Stimulated activated CD8-positive, alpha-beta memory T cell treated with anti-CD3 and anti-CD28 coated beads, Interleukin-4, amount 100 ng/mL, for 4 hours (primary cell): ENCODE measurements at places on chromosomes 5 and 9.

GRCh38 chr5:149860801-149861322, 83.7 kb downstream of the PDE6A start:
- DNase-seq = no peak

DNA sequence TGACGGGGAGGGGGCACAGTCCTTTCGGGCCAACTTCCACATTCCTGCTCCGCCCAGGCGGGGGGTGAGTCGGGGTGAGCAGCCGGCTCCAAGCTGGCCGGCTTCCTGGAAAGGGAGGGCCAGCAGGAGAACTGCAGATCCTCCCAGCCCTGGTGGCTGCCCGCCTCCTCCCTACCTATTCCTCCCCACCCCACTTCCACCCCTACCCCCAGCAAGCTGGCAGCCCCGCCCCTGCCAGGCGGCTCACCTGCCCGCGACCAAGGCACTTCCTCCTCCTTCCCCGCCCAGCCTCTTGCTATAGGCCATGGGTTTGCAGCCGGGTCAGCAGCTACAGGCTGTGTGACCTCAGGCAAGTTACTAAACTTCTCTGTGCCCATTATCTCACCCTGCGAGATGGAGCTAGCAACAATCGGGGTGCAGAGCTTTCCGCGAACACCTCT, 5.6 kb upstream of the IRF1 start:
- DNase-seq = peak; percentile 63

DNA sequence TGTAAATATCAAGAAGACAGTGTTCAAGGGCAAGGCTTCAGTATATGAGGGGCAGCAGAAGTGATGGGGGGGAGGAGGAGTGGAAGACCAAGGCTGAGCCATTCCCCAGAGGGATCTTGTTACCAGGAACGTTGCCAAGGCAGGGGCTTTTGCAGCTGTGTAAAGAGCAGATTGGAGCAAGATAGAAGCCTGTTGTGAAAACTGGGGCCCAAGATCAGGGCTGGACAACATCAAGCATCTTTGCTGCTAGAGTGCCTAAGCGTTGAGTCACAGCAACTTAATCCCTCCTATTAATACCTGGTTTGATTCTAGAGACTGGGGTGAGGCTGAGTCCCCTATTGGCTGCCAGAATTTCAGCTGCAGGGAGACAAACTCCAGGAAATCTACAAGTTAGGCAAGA, 18.4 kb upstream of the ERCC6L2 start:
- no peak for DNase-seq

- no peak for DNase-seq
Measured at GRCh38 chr9:97737429-97737828, 40.3 kb upstream of the XPA start.

GRCh38 chr9:133494636-133495326, 15.9 kb upstream of the SLC2A6 start:
- DNase-seq = no peak

DNA sequence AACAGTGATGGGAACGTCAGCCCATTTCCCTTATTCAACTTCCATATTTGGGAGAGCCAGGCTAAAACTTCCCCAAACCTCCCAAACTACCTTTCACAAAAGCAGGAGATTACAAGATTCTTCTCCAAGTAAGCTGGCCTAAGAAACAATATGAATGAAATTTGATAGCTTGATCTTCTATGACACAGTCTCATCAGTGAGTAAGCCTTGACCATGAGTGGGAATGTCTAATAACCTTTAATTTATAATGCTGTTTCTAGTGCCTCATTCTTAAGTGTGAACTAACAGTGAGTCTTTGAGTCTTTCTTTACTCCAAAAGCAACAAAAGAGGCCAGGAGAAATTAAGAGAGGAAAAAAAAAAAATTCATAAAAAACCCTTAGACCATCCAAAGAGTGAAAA, 1379.9 kb downstream of the EFNA5 start:
- DNase-seq = no peak

DNA sequence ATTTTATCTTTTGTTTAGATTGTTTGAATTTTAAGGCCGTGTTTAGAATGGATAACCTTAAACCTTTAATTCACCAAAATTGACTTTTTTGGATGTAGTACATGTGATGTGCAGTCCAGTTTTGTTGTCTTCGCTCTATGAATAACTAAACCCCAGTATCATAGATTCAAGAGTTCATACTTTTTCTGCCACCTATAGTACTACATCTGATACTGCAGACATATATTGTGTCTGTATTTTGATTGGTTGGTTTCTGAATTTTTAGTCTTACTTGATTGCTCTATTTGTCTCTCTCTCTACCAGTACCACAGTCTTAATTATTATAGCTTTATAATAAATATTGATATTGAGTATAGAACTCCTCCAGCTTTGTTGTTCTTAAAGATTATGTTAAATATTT, 58.1 kb downstream of the PPIP5K2 start:
- no peak for DNase-seq

GRCh38 chr5:121479337-121479736, 372.3 kb upstream of the FTMT start:
- no peak for DNase-seq

DNA sequence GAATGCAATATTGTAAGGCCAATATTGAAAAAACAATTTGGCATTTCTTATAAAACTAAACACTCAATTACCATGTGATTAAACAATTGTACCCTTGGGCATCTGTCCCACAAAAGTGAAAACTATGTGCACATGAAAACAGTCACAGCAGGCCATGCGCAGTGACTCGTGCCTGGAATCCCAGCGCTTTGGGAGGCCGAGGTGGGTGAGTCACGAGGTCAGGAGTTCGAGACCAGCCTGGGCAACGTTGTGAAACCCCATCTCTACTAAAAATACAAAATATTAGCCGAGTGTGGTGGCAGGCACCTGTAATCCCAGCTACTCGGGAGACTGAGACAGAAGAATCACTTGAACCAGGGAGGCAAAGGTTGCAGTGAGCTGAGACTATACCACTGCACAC, 343.7 kb downstream of the DMRTA1 start:
- DNase-seq = no peak

GRCh38 chr9:91061506-91061905, 259.9 kb downstream of the SYK start:
- no peak for DNase-seq

DNA sequence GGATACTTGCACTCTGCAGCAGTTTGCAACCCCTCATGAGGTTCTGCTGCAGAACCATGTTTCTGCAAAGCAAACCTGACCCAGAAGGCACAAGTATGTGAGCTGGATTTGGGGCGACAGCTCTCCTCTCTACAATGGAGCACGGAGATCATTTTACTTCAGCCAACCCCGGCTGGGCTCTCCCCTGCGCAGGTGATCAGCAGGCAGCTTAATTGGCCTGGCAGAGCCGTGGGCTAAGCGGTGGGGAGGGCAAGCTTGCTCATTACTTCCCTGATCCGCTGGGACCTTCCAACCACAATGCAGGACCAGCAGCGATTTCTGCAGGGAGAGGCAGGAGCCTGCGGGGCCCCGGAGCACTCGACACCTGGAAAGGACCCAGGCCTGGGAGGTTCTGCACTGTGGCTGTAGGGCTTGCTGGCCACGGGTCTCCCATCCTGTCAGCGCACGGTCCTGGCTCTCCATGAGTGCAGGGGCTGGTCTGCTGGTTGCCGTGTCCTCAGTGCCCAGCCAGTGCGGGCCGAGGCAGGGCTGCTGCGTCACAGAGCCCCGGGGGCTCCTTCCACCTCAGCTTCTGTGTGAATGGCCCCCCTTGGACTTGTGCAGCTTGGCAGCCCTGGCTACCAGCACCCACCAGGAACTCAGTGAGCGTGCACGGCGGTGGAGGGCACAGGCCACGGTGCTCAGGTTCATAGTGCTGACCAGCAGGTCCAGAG, 51.8 kb upstream of the RAPGEF1 start:
- no peak for DNase-seq

DNA sequence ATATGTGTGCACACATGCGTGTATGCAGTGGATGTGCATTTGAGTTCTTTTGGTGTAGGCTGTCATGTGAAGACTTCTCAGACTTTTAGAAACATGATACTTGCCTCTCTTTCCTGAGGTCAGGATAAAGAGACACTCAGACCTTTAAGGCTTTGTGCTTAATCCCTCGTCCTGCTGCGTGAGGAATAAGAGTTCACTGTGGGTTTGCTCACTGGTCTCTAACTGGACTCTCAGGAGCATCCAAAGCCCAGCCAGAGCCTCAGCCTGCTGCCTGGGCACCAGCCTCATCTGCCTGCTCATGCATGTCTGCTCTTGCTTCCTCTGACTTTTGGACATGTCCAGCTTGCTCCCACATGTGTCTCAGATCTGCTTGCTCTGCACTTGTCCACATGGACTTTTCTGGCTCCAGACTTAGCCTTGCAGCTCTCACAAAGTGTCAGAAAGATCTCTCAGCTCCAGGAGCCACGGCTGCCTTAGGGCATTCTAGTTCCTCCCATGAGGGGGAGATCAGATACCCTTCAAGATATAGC, 65.1 kb upstream of the ZNF366 start:
- DNase-seq = no peak

GRCh38 chr5:122156724-122157325, 27.5 kb downstream of the ZNF474 start:
- DNase-seq = no peak

DNA sequence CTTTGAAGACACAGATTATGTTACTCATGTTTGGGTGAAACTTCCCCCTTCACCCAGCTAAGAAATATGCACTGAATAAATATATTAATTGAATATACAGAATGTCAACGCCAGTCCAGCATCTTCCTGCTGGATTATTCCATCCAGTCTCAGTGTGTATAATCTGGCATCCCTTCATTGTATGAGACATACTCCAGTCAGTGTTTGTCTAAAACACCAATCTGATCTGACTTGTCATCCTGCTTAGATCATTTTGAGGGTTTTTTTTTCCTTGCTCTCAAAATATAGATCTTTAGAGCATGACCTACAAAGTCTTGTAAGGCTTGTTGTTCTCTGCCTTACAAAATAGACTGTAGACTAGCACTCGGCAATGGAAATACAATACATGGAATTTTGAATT, 195.1 kb downstream of the SMARCA2 start:
- no peak for DNase-seq

GRCh38 chr9:98215821-98216220, 23.4 kb upstream of the CORO2A start:
- DNase-seq = no peak
